ENCODE measurements at places on chromosomes 11 and 22. TPM values are rescaled to one million over a fixed set of nuclear protein-coding genes. Genes with fewer than 3 reads are reported as not detected.
A peak's percentile ranks its signal among the peaks of the same experiment; 100 is the strongest.

Gene EIF3D
- 237 TPM for total RNA-seq

Gene SAMM50
- total RNA-seq: 59.3 TPM

Gene BCO2
- 1.0 TPM for total RNA-seq

Gene YPEL1
- 7.7 TPM for total RNA-seq

Gene OVOL1
- total RNA-seq: 7.7 TPM

Gene TBC1D22A
- total RNA-seq: 21.0 TPM

Gene MYO7A
- 2.3 TPM for total RNA-seq

Gene BTG4
- total RNA-seq: not detected

Gene MYO18B
- total RNA-seq: 0.96 TPM

Gene DRD4
- 5.5 TPM for total RNA-seq

Gene MPPED2
- total RNA-seq: 2.4 TPM

Gene GDPD5
- total RNA-seq: 5.3 TPM

Gene VSIG2
- total RNA-seq: 0.71 TPM

Gene SYCE3
- 0.46 TPM for total RNA-seq

GRCh38 chr11:128437136-128437535, 150.2 kb downstream of the ETS1 start:
- no peak for DNase-seq

DNA sequence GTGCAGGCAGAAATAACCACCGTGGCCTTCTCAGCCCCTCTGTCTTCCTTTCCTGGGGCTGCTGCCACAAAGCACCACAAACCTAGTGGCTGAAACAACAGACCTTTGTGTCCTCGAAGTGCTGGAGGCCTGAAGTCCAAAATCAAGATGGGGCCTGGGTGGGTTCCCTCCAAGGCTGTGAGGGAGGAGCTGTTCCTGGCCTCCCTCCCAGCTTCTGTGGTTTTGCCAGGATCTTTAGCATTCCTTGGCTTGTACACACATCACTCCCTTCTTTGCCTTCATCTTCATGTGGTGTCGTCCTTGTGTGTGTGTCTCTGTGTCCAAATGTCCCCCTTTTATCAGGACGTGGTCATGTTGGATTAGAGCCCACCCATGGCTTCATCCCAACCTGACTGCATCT, 29.0 kb upstream of the PARVG start:
- no peak for DNase-seq

- DNase-seq: no peak
Observed at GRCh38 chr22:22244316-22245250, at the start of gene VPREB1. Gene VPREB1 (plus strand): TSS chr22:22244786. CDS start chr22:22244814, 28 bp downstream.

DNA sequence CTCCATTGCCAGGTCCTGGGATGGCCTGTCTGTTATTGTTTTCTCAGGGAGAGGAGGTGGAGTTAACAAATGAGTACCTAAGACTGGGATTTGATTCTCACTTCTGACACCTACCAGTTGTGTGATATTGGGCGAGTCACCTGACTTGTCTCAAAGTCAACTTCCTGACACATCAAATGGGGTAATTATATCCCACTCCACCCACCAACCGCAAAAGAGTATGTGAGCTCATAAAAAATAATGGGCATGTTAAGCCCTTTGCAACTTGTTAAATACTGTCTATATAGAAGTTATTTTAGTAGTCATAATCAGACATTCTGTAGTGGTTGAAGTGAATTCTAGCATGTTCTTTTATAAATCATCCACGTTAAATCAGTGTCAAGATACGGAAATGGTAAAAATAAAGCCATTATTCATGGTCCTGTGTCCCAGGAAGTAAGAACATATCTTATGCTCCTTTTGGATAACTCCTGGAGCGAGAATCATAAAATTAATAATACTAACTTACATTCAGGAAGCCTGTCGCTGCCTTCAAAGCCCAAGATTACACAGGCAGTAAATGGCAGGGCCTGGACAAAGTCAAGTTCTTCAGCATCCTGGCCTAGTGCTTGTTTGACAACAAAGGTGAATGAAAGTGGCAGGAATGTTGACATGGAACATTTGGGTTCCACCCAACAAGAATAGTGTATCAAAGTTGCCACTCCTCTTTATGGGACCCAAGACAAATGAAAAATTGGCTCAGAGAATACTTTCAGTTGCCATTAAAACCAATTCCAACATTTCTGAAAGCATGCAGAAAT, 54.3 kb downstream of the SYTL2 start:
- no peak for DNase-seq

- no peak for DNase-seq
Observed at GRCh38 chr11:12196308-12196707, 85.9 kb downstream of the MICAL2 start.

GRCh38 chr11:73242251-73243092, 24.4 kb downstream of the P2RY2 start:
- DNase-seq: peak; percentile 87

DNA sequence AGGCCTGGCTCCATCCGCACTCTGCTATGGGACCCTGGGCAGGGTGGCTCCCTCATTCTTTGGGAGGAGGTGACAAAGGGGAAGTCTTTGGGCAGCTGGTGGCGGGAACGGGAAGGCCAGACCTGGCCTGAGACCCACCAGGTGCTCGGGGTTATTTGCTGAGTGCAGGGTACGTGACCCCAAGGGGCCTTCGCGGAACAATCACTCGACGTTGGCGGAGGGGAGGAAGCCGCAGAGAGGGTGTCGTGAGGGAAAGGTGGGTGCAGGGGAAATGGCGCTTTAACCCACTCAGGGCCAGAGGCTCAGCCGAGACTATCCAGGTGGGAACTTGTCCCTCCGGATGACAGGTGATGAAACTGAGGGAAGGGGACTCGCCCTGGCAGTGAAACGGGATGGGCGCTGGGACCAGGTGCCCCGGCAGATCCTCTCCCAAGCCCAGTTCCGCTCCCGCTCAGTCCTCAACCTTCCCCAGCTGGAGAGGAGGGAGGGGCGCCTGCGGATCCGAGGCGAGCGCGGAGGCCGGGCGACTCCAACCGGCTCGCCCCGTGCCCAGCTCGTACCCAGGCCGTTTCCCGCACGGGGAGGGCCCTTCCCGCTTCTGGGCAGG, 911 bp downstream of the A4GALT start:
- peak; percentile 50 for DNase-seq

DNA sequence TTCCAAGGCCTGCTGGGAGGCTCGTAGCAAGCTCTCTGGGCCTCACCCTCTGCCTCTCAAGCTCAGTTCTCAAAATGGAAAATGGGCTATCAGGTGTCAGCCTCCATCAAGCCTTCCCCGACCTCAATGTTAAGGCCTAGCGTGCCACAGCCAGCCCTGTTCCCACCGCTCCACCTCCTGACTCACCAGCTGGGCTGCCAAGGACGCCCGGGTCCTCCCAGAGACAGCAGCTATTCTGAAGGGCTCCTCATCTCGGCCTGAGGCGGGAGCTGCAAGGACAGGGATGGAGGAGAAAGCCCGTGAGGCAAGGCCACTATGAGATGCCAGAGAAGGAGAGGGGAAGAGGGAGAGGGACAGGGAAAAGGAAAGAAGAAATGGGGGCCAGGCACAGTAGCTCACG, 19.9 kb downstream of the ARAP1 start:
- DNase-seq: no peak

- no peak for DNase-seq
Observed at GRCh38 chr11:75470476-75471080, 37.6 kb upstream of the KLHL35 start.

- peak; percentile 81 for DNase-seq
Observed at GRCh38 chr22:49735411-49735900, 92.2 kb downstream of the BRD1 start.

DNA sequence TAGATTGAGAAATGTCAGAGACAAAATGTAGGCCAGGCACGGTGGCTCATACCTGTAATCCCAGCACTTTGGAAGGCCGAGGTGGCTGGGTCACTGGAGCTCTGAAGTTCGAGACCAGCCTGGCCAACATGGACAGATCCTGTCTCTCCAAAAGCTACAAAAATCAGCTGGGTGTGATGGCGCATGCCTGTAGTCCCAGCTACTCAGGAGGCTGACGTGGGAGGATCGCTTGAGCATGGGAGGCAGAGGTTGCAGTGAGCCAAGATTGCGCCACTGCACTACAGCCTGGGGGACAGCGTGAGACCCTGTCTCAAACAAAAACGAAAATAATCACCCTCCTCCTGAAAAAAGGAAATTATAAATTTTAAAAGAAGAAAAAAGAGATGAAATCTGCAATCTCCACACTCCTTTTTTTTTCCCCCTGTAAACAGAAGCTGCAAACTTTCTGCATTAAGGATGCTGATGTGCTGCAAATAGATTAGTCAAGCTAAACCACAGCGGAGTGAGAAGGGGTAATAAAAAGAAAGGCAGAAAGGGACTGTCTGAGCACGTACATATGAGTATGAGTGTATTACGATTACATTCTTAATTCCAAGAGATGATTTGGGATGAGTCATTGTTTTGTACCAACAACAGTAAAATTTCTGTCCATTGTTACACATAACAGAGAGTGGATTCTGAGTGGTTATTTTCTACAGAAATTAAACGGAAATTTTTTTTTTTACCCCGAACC, 87.3 kb downstream of the SIK3 start:
- DNase-seq: no peak

- no peak for DNase-seq
Observed at GRCh38 chr22:48849219-48849912, 978.3 kb downstream of the BRD1 start.

GRCh38 chr22:38602166-38602565, 32.2 kb upstream of the DMC1 start:
- DNase-seq: no peak

DNA sequence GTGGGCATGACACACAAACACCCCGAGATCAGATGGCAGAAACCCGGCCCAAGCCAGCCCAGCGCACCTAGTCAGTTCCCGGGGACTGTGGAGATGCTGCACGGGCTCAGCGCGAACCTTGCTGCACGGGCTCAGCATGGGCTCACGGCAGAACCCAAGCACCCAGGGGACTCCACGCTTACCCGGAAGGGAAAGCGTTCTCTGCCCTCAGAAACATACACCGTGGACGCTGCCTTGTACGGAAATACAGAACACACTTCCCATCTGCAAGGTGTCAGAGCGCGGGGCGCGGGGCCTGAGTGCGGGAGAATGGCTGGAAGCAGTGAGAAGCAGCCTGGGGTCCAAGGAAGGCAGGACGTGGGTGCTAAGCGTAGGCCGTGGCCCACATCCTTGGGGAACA, 319.9 kb downstream of the NTM start:
- DNase-seq: no peak

- DNase-seq: no peak
Observed at GRCh38 chr11:65280646-65281045, 18.9 kb downstream of the POLA2 start.

- DNase-seq: no peak
Observed at GRCh38 chr11:80916173-80916798, 1475.5 kb upstream of the TENM4 start.

- no peak for DNase-seq
Observed at GRCh38 chr11:98411777-98412176, 609.0 kb upstream of the CNTN5 start.

GRCh38 chr22:16932577-16932976, 75.4 kb downstream of the GAB4 start:
- no peak for DNase-seq

DNA sequence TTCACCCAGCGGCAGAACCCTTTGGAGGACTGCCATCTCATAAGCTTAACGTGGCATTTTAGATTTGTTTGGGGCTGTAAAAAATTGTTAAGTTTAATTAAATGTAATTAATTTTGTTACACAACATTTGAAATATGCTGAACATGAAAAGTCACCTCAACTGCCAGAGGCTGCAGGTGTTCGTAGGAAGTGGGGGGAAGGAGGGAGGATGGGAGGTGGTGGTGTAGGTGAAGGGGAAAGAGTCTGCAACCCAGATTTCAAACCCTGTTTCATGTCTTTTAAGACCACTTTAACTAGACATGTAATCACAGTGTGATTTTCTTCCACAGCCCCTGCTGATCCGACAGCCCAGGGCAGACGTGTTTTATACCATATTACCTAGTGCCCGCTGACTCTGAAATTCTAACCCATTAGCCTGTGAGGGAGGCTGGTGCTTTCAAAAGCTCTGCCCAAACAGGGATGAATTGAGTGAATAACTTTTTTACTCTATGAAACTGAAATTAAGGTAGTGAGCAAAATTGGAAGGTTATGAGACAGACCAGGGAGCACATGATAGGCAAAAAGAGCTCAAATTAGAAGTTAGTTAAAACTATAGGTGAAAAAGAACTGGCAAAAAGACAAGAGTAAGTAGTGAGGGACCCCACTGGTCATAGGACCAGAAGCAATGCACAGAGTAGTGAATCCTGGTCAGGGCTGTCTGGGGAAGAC, 279.8 kb downstream of the DDX10 start:
- DNase-seq: no peak

- DNase-seq: no peak
Observed at GRCh38 chr11:1754376-1755150, 4.2 kb upstream of the IFITM10 start.

DNA sequence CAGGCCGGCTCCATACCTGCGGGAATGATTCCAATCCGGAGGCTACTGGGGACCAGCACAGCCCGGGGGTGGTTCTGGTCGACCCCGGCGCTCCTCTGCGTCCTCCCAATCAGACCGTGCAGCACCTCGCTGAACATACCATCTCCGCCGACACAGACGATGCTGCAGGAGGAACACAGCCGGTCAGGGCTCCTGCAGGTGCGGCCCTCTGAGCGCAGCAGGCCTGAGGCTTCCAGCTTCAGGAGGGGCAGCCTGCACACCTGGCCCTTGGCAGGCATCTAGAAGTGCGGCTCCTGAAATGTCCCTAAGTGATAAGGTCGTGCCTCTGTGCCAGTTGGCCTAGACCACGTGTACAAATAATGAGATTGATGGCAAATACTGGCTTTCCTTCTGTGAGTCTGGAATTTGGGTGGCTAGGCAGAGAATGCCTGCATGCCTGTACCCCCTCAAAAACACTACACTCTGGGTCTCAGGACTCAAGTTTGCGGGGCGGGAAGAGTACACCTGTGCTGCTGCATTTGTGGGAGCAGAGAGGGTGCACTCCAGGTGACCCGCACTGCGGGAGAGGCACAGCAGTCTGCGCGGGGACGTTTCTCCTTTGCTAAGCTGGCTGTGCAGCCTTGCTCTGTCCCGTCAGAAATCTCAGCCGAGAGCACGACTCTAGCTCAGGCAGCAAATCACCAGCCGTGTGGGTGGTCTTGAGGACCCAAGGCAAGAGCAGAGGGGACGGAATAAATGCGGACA, 30.1 kb downstream of the CERK start:
- DNase-seq: no peak

All from WTC11 (cell line).